ENCODE measurements at places on chromosomes 7 and 10.

GRCh38 chr7:69882269-69882668 lies 284.0 kb downstream of the AUTS2 start:
- DNase-seq = no peak

- no peak for DNase-seq
These were observed 676.8 kb downstream of the DNAJB9 start for GRCh38 chr7:109246330-109247077.

GRCh38 chr7:25870574-25870973 lies 281.4 kb upstream of the NFE2L3 start:
- DNase-seq = no peak

DNA sequence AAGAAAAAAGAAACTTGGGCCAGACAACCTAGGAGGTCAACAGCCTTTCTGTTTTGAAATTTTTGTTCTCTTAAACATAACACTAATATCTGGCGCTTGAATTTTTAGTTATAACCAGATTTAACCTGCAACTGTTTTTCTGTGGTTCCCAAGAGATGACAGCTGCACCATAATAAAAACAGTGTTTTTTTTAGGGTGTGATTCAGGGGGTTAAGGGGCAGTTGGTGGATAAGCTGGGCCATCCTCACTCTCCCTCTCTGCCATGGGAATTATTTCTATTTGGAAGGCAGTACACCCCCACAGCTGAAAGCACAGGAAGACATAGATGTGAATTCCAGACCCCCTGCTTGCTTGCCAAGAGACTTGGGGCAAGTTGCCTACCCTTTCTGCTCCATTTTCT lies 20.1 kb upstream of the TM9SF3 start:
- no peak for DNase-seq

GRCh38 chr10:82618007-82618406 lies 743.0 kb downstream of the NRG3 start:
- DNase-seq = no peak

DNA sequence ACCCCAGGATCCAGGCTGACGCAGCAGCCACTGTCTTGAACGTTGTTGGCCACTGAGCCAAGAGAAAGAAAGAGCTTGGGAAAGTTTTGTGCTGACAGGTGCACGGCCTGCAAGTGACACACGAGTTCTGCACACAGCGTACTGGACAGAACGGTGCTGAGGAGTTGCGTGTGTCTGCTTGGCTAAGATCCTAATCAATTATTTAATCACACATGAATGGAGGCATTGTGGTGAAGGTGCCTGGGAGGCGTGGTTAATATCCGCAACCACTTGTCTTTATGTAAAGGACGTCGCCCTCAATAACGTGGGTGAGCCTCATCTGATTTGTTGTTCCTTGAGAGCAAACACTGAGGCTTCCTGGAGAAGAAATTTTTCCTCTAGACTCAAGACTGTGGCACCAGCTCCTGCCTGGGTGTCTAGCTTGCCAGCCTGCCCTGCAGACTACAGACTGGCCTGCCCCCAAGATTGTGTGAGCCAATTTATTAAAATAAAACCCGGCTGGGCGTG lies 16.6 kb upstream of the GNA12 start:
- no peak for DNase-seq

DNA sequence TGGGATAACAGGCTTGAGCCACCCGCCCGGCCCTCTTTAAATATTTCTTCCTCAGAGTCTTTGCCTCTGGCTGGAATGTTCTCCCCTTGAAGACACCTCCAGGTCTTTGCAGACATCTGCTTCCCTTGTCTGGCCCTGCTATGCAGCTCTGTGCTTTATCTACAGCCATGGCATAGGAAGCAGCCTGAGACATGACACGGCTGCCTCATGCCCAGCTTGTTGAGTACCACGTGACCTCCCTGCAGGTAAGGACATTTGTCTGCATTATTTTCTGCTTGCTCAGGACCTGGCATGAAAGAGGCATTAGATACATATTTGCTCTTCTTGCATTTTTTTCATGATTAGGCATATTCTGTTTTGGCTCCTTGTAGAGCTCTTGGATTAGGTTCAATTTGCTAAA lies 113.8 kb upstream of the KLF6 start:
- no peak for DNase-seq

DNA sequence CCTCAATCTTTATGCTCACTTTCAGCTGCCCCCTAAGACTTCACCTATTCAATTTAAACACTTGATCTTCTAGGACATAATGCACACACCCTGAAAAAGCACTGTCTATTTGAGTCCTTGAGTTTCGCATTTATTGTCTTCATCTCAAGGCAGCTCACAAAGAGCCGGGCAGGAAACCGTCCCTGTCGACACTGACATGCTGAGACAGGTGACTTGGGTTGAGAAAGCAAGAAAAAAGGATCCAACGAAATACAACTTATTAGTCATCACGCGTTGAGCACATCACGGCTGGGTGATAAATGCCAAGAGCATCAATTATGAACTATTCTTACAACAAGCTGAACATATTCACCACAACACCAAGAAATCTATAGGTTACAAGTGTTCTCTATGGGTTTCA lies 91.1 kb downstream of the CALN1 start:
- no peak for DNase-seq

GRCh38 chr7:108071551-108071950 lies 58.6 kb downstream of the LAMB4 start:
- no peak for DNase-seq

DNA sequence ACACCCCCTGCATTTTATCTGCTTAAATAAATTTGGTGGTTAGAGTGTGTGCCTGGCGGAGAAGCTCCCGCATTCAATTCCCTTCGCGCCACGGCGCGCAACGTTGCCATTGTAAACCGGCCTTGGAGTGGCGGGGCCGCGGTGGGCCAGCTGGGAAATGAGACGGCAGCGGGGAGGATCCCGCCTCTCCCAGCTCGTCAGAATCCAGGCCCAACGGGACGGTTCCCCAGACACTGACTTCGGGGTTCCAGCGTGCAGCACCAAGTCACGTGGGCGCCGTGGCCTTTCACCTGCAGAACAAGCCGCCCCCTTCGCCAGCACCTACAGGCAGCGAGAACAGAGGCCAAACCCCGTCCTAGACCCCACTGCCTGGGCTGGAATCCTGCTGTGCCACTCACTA lies 103.4 kb downstream of the GRID1 start:
- no peak for DNase-seq

DNA sequence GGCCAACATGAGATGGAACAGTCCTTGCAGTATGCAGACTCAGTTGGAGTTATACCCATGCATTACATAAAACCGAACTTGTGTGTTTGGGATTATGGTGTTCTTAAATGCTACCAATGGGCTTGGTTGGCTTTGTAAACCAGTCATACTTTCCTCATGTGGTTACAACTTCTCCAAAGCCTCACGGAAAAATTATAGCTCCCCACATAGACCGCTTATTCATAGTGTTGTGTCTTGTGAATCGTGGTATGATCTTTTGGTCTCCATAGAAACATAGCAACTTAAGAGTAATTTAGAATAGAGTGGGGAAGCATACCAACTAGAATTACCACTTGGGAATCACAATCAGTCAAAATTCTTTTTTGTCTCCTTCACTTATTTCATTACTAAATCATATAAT lies 112.3 kb upstream of the FZD1 start:
- no peak for DNase-seq

GRCh38 chr7:5477723-5478531 lies 54.3 kb upstream of the TNRC18 start:
- DNase-seq = no peak

DNA sequence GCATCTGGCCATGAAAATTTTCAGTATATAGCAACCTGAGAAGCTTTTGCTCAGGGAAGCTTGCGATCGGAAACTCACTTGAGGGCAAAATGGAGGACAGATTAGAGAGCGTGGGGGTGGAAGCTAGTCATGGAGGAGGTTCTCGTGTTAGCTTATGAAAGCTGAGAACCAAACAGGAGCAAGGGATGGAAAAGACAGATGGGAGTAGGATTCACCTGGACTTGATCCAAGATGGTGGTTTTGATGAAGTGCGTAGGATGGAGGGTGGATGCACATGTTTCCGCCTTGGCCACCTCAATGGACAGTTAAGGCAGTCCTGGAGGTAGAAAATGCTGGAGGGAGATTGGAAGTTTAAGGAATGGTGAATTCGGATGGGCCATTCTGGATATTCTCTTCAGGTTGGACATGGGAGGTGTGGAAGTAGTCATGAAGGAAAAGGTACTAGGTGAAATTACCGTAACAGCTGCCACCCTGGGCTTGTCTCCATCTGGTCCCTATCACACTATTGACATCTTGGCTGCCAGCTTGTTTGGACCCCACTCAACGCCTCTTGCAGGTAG lies 6.3 kb upstream of the C10orf95 start:
- DNase-seq = no peak

GRCh38 chr7:727104-727805 lies at the start of gene PRKAR1B:
Gene PRKAR1B (minus strand): TSS chr7:727281. CDS start chr7:711505, 15,776 bp downstream.
- DNase-seq = no peak

- DNase-seq = no peak
These were observed 54.7 kb downstream of the ANK3 start for GRCh38 chr10:60334991-60335390.

DNA sequence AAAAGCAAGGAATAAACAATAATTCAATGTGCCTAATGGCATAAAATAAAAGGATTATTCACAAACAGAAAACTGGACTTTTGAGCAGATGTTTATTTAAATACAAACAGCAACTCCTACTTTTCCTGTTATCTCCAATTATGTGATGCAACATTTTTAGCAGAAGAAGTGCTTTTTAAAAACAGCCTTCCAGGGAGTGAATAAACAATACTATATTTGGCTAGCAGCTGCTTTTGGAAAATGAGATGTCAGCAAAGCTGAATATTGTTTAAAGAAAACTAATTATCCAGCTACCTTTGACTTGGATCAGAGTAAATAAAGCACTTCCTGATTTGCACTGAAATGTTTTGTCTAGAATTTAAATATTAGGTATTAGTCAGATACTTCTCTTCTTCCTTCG lies 23.2 kb downstream of the CDK1 start:
- no peak for DNase-seq

DNA sequence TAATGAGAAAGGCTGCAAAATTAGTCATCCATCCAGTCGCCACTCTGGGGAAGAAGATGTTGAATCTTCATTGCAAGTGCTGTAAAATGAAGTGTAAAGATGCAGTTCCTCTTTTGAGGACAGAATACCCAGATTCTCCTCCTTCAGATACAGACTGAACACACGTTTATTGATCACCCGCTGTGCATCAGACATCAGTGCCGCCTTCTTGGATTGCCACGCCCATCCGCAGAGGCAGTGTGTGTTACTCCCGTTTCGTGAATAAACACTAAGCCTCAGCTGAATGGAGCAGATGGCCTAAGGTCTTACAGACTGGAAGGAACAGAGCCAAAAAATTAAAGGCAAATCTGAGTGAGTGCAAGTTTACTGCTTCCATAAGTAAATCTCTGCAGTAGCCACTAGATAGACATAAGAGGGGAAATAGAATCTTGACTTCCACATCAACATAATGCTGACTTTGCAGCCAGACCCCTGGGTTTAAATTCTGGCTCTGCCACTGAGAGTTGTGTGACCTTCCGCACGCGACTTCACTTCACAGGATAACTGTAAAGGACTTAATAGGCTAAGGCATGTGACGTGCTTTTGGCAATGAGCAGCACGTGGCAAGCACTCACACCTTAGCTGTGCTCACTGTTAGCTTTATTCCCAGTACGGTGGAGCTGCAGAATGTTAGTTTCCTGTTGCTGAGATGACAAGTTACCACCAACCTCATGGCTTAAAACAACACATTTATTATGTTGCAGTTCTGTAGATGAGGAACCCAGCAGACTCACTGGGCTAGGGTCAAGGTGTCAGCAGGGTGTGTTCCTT lies 285.9 kb downstream of the CELF2 start:
- DNase-seq = no peak

- DNase-seq = peak; percentile 83
These were observed 33.9 kb upstream of the EEPD1 start for GRCh38 chr7:36119005-36119706.

DNA sequence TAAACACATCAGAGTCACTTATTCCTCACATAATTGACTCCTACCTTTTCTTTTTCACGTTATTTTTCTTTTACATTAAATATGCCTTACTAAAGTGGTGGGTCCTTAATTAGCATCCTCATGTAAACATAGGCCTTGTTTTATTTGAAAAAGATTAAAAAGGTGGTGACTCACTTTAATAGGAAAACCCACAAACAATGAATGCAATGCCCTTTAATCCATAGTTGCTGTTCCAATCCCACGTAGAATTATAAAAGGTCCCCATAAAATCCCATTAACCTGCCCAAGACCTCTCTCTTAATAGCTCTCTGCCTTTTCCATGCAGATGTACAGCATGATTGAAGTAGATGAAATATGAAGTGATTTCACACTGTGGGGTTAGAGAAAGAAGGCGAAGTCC lies 32.2 kb downstream of the SLC16A12 start:
- DNase-seq = no peak

DNA sequence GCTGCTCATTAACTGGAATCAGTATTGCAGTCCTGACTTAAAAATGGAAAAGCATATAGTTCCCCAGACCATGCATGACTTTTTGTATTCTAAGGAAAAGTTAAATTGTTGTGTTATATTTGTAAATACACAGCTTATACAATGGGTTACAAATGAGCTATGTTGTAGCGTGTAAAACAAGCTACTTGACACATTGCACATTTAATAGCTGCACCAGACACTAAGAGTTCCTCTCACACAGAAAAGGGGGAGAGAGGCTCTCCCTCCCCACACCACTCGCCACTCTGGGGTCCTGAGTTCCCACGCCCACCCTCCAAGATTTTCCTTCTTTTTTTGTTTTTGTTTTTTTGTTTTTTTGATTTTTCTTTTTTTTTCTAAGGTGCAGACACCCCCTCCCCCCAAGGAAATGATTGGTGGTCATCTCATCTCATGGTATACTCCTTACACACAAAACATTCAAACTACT lies 6.3 kb downstream of the KLF6 start:
- DNase-seq = no peak

DNA sequence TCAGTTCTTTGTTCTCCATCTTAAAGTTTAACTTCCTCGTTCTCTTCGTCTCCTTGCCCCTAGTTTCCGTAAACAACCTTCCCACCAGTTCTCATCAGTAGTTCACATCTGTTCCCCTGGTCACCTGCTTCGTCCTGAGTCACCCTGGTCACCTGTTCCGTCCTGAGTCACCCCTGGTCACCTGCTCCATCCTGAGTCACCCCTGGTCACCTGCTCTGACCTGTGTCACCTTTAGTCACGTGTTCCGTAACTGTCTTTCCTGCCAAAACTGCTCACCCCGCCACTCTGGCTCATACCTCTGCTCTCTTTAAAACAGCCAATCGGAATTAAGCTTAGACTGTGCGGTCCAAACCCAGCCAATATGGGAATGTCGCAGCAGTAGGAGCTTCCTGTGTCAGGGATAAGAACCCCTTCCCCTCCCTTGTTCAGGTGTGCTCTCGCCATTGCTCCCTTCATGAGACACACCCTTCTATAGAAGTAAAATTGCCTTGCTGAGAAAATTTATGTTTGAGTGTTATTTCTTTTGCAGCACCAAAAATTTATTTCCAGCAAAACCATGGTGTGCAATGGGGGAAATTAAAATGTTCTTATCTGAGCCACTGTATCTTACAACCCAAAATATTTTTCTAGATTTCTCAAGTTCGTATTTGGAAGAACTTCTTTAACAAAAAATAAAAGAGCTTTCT lies 112.2 kb downstream of the VIM start:
- no peak for DNase-seq

DNA sequence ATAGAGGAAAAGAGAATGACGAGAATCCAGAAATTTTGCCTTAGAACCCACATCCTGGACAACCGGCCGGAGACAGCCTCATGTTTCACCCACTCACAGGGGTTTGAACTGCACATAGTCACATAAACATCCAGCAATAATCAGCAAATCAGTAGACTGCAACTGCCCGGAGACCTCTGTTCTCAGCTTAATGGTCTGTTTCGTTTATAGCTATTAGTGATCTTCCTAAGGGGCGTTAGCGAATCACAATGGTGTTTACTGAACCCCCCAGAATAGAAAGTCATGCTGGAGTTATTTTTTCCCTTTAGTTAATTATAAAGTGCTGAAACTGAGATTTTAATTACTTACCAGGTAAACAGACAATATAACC lies 98.4 kb downstream of the SFMBT2 start:
- DNase-seq = no peak
